ENCODE measurements at places on chromosomes 7 and 10.

GRCh38 chr7:45087301-45088145 is 1.2 kb downstream of the NACAD start:
- peak overlapping the region; percentile 54 for H3K4me3 ChIP-seq
- H3K36me3 ChIP-seq = peaks cover 7% of the 10 kb centered on the region
- no peak overlapping the region for H3K27ac ChIP-seq
- no peak for DNase-seq
- H3K27me3 ChIP-seq = peaks cover 9% of the 10 kb centered on the region

DNA sequence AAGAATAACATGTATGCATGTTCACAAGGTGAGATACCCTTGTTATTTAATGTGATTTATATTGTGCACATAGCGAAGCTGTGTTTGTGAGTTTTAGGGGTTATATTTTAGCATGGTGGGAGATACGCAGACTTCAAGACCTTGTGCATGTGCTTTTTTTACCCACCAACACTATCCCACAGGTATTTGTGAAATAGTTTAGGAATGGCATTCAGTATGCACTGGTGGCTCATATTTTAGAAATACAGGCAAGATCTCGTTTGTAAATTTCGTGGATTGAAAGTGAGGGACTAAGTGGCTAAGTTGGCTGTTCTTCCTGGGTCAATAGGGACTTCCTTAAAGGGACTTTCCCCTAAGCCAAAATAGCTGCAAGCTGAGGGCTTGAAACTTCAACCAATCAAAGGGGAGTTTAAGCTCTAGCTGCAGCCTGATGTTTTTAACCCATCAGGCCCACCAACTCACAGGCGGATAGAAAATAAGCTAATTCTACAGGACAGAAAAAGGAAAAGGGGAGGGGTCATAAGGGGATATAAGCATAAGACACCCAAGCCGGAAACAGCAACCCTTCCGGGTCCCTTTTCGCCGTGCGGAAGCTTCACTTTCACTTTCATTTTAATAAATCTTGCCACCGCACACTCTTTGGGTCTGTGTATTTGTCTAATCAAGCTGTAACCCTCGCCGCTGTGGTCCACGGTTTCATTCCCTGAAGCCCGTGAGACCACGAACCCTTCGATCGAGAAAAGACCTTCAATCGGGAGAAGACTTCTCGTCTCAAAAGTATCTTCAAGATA is 291.0 kb downstream of the GPR158 start:
- H3K27me3 ChIP-seq = no peaks in the 10 kb centered on the region
- H3K4me1 ChIP-seq = no peaks in the 10 kb centered on the region
- no peak for DNase-seq

DNA sequence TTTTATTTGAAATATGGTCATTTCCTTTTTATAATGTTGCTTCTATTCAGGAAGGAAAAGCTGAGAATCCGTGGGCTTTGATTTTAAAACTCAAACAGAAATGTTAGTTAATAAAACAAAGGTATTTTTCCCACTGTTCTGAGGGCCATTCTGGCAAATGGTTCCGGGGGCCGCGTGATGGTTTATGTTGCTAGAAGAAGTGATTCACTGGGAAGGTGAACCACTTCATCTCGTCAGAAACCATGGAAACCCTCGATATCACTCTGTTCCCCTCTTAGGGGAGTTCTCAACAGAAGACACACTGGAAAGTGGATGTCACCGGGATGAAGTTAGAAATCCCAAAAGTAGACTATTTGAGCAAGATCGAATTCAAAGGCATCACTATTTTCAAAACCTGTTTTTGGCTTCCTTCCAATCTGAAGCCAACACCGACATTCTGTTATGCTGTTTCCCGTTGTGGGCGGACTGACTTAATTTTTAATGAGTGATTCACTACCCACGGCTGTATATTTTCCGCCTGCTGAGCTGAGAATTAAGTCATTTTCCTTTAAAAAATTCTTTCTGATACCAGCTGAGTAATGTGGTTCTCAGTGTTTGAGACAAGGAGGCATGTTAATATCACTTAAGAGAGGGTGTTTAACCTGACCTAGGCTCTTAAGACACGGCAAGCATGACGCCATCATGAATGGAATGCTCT is 84.1 kb downstream of the PTPRE start:
- H3K27me3 ChIP-seq = no peaks in the 10 kb centered on the region
- peak overlapping the region; percentile 80 for H3K27ac ChIP-seq
- DNase-seq = peak; percentile 31
- peaks cover 16% of the 10 kb centered on the region for H3K4me1 ChIP-seq
- peak overlapping the region; percentile 61 for H3K4me3 ChIP-seq

GRCh38 chr10:63713191-63714144 is 192.3 kb downstream of the REEP3 start:
- DNase-seq = no peak
- H3K4me1 ChIP-seq = no peaks in the 10 kb centered on the region
- H3K4me3 ChIP-seq = no peak overlapping the region
- H3K27me3 ChIP-seq = peaks cover 15% of the 10 kb centered on the region
- no peak overlapping the region for H3K27ac ChIP-seq

Measured in effector memory CD8-positive, alpha-beta T cell (primary cell).